ENCODE measurements at places on chromosomes 3 and 15. TPM values are rescaled to one million over a fixed set of nuclear protein-coding genes. Genes with fewer than 3 reads are reported as not detected.

The KNG1 gene
- not detected for total RNA-seq

- H3K27me3 ChIP-seq = no peaks in the 10 kb centered on the region
- H3K4me1 ChIP-seq = no peaks in the 10 kb centered on the region
- DNase-seq = peak; percentile 74
- H3K36me3 ChIP-seq = peaks cover 78% of the 10 kb centered on the region
- no peak overlapping the region for H3K4me3 ChIP-seq
- no peak overlapping the region for H3K27ac ChIP-seq
Observed at GRCh38 chr15:78914027-78914764, 30.6 kb downstream of the CTSH start.

The TCTA gene
- total RNA-seq = 11.2 TPM

The AGTR1 gene
- not detected for total RNA-seq

DNA sequence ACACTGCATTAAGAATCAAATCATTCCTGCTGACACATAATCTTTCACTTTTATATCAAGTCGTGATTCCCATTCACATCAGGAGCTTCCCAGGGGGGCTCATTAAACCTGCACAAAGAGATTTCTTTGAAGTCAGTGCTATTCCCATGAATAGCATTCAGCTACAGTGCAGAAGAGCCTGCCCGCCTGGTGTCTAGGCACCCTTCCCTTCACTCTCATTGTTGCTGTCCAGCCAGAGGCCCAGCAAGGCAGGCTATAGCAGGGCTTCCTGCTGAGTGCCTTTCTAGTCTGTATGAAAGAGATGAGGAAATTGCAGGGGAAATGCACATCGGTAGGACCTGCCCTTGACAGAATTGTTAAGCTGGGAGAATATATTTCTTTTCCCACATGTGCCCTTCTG is 4.5 kb upstream of the GJD2 start:
- no peak overlapping the region for H3K4me3 ChIP-seq
- no peaks in the 10 kb centered on the region for H3K36me3 ChIP-seq
- peaks cover 60% of the 10 kb centered on the region for H3K27me3 ChIP-seq
- no peak overlapping the region for H3K27ac ChIP-seq
- no peak for DNase-seq

DNA sequence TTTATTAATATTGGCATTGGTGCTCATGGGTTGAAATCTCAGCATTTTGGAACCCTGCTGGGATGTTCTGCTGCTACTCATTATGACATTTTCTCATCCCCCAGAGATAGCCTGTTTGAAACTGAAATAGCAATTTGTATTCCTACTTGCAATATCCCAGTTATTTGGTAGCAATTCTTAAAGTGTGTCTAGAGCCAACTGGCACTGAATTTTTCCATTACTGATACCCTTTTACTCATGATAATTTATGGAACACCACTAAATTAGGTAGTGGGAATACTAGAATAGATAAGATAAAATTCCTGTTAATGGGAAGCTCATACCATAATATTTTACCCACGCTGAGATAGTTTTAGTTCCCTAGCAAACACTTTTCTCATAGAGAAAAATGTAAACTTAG is 309.3 kb downstream of the SV2B start:
- no peak overlapping the region for H3K4me3 ChIP-seq
- no peaks in the 10 kb centered on the region for H3K36me3 ChIP-seq
- H3K27ac ChIP-seq = no peak overlapping the region
- no peak for DNase-seq

The MEX3B gene
- total RNA-seq = 3.4 TPM

GRCh38 chr15:63487076-63487757 is 17.2 kb upstream of the USP3 start:
- peaks cover 5% of the 10 kb centered on the region for H3K4me1 ChIP-seq
- DNase-seq = peak; percentile 97
- no peak overlapping the region for H3K4me3 ChIP-seq
- no peaks in the 10 kb centered on the region for H3K27me3 ChIP-seq

The TGM5 gene
- not detected for total RNA-seq

The ACSBG1 gene
- total RNA-seq = not detected

The CHST14 gene
- total RNA-seq = 30.3 TPM

- no peaks in the 10 kb centered on the region for H3K27me3 ChIP-seq
- no peak overlapping the region for H3K27ac ChIP-seq
- no peak overlapping the region for H3K4me3 ChIP-seq
Observed at GRCh38 chr3:194615226-194615625, 18.0 kb downstream of the TMEM44 start.

The ITIH1 gene
- total RNA-seq = not detected

The POPDC2 gene
- 0.40 TPM for total RNA-seq

GRCh38 chr3:79253271-79253670 is 514.5 kb downstream of the ROBO1 start:
- no peaks in the 10 kb centered on the region for H3K27me3 ChIP-seq
- no peaks in the 10 kb centered on the region for H3K36me3 ChIP-seq

DNA sequence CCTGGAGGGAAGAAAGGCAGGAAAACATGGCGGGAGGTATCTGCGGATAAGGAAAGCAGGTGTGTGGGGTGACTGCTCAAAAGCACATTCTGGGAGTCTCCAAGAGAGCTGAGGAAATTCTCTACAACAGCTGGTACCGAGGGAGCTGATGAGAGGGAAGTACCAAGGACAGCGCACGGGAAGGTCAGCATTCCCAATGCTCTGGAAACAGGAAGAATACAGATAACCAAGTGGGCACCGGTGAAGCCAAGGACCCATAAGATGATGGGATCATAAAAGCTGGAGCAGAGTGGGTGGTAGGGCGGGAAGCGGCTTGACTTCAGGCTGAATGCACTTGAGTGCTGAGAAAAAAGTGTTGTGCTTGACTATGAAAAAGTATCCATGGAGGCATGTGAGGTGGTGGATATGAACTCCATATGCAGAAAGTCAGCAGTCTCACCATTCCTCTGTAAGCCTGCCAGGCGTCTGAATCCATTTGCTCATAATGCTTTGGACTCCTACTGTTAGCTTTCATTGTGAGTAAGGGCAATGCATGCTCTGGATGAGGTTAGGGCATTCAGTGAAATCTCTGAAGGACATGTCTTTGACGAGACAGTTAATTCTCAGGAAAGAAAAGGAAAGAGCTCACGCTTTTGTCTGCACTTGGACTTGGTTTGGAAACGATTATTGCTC is 215.5 kb downstream of the NR1D2 start:
- H3K27me3 ChIP-seq = peaks cover 11% of the 10 kb centered on the region
- H3K4me1 ChIP-seq = no peaks in the 10 kb centered on the region
- DNase-seq = peak; percentile 85
- peak overlapping the region; percentile 30 for H3K27ac ChIP-seq
- H3K36me3 ChIP-seq = no peaks in the 10 kb centered on the region
- H3K4me3 ChIP-seq = no peak overlapping the region

- DNase-seq = no peak
- no peaks in the 10 kb centered on the region for H3K36me3 ChIP-seq
- H3K27ac ChIP-seq = no peak overlapping the region
- H3K4me3 ChIP-seq = no peak overlapping the region
- no peaks in the 10 kb centered on the region for H3K4me1 ChIP-seq
- no peaks in the 10 kb centered on the region for H3K27me3 ChIP-seq
Observed at GRCh38 chr3:191952186-191952585, 491.2 kb downstream of the PYDC2 start.

The OCA2 gene
- total RNA-seq = 0.63 TPM

Data from endodermal cell (in vitro differentiated cells).